ENCODE measurements at places on chromosomes 6 and 20.
A peak's percentile ranks its signal among the peaks of the same experiment; 100 is the strongest.

DNA sequence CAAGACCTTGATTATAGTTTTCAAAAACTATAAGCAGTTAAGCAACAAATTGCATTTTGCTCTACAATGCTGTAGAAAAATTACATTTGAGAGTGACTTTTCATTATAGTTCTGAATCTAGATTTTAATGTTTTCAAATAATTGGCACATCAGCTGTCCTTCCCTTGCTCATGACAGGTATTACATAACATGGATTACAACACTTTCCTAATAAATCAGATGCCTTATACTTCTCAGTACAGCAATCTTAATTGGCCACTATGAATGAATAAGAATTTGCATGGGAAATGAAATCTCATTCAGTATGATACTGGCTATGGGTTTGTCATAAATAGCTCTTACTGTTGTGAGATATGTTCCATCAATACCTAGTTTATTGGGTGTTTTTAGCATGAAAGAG is 29.9 kb downstream of the HSF2 start:
- H3K27me3 ChIP-seq, result no peaks in the 10 kb centered on the region
- no peak overlapping the region for H3K27ac ChIP-seq
- DNase-seq, result no peak
- no peaks in the 10 kb centered on the region for H3K4me1 ChIP-seq
- H3K4me3 ChIP-seq, result no peak overlapping the region

DNA sequence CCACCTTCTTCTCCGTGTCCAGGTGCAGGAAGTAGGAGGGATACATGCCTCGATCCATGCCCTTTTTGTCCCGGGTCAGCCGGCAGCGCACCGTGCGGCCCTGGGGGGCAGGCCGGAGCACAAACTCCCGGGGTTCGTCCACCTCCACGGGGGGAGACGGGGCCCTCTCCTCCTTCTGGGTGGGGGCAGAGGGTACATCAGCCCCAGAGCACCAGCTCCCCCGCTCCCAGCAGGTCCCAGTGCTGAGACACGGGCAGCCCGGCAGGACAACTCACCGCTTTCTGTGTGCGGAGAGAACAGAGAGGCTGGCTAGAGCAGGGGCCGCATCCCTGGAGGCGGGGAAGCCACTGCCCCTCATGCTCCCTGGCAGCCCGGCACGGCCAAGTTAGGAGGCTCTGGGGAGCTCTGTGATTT is 6.7 kb downstream of the TULP1 start:
- H3K4me3 ChIP-seq, result no peak overlapping the region
- no peaks in the 10 kb centered on the region for H3K27me3 ChIP-seq
- no peak overlapping the region for H3K27ac ChIP-seq
- DNase-seq, result no peak

DNA sequence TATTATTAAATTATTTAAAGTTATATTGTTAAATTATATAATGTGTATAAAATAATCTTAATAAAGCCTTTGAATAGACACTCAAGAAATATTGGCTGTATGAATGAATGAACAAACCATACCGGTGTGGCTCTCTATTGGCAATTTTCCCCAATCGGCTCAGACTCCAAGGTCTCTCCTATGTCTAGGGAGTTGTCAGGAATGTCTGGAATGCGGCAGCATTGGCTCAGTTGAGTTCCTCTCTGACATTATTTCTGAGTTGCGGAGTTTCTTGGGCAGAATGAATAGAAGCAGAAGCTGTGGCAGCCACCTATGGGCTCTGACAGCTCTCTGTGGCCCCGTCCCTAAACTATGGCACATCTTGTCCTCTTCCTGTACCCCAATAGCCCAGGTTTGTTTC is 111.0 kb downstream of the SOBP start:
- H3K4me3 ChIP-seq, result no peak overlapping the region
- no peak for DNase-seq
- H3K27ac ChIP-seq, result no peak overlapping the region
- no peaks in the 10 kb centered on the region for H3K27me3 ChIP-seq

DNA sequence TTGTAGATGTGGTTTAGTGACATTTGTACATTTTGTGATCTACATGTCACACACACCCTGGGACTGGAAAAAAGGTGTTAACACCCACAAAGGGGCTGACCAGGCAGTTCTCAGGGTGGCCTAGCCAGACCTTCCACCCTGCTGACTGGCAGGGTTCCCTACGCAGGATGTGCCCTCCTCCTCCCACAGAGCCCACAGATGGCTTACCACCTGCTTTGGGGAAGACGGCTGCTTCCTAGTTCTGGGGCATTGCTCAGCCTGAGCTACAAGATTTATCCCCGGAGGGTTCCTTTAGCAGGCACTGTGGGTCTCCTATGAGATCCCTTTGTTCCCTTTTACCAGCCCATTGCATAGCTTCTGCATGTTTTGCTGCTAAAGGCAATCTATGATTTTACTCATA is 35.1 kb downstream of the SNAP25 start:
- no peaks in the 10 kb centered on the region for H3K27me3 ChIP-seq
- no peaks in the 10 kb centered on the region for H3K4me1 ChIP-seq
- no peak overlapping the region for H3K27ac ChIP-seq
- H3K36me3 ChIP-seq, result no peaks in the 10 kb centered on the region

- DNase-seq, result no peak
- no peak overlapping the region for H3K27ac ChIP-seq
- no peaks in the 10 kb centered on the region for H3K27me3 ChIP-seq
- H3K4me3 ChIP-seq, result no peak overlapping the region
- no peaks in the 10 kb centered on the region for H3K4me1 ChIP-seq
- H3K36me3 ChIP-seq, result no peaks in the 10 kb centered on the region
Observed at GRCh38 chr6:33985947-33986346, 159.9 kb downstream of the GRM4 start.

- H3K4me3 ChIP-seq, result no peak overlapping the region
- peaks cover 3% of the 10 kb centered on the region for H3K27me3 ChIP-seq
- H3K4me1 ChIP-seq, result no peaks in the 10 kb centered on the region
- DNase-seq, result no peak
- no peaks in the 10 kb centered on the region for H3K36me3 ChIP-seq
Observed at GRCh38 chr6:81556551-81556950, 195.9 kb downstream of the TENT5A start.

- no peaks in the 10 kb centered on the region for H3K27me3 ChIP-seq
- DNase-seq, result peak; percentile 89
- no peak overlapping the region for H3K4me3 ChIP-seq
- no peaks in the 10 kb centered on the region for H3K4me1 ChIP-seq
- peaks cover 8% of the 10 kb centered on the region for H3K36me3 ChIP-seq
Observed at GRCh38 chr20:36199345-36200257, 36.7 kb upstream of the AAR2 start.

DNA sequence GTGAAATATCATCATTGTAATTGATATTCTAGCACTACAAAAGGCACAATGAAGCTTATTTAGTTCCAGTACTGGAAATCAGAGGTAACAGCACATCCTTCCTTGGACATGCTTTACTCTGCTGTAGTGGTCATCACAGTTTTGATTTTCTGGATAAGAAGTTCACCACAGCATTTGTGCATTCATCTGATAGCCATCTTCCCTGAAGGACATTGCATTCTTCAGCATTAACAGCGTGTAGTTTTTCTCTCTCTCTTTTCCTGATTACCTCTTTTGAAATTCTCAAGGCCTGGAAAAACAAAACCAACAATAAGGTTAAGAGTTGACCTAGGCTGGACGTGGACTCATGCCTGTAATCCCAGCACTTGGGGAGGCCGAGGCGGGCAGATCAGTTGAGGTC is 19.6 kb downstream of the ECI2 start:
- H3K4me1 ChIP-seq, result no peaks in the 10 kb centered on the region
- H3K27ac ChIP-seq, result no peak overlapping the region
- DNase-seq, result no peak
- H3K36me3 ChIP-seq, result peaks cover 36% of the 10 kb centered on the region
- H3K27me3 ChIP-seq, result no peaks in the 10 kb centered on the region

DNA sequence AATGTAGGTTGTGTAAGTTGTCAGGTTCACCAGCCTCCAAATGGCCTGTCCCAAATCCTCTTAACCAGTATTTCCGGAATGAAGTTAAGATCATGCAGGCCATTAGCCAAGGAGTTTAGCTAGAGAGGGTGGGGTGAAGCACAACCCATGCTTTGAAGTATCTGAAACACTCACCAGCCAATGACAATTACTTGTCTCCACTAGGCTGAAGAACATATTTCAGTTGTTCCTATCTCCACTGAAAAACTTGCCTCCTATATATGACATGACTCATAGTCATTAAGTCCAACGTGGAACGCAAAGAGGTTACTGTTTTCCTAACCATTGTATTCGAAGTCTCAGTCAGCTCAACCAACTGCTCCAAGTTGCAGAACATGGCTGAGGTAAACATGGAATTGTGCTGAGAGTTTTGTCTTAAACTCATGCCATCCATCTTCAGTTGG is 37.4 kb upstream of the TNFAIP3 start:
- DNase-seq, result no peak
- no peak overlapping the region for H3K4me3 ChIP-seq
- H3K27me3 ChIP-seq, result no peaks in the 10 kb centered on the region
- no peak overlapping the region for H3K27ac ChIP-seq
- H3K36me3 ChIP-seq, result no peaks in the 10 kb centered on the region
- H3K4me1 ChIP-seq, result no peaks in the 10 kb centered on the region

- H3K36me3 ChIP-seq, result no peaks in the 10 kb centered on the region
- no peak for DNase-seq
- H3K4me1 ChIP-seq, result no peaks in the 10 kb centered on the region
- no peak overlapping the region for H3K27ac ChIP-seq
- H3K27me3 ChIP-seq, result no peaks in the 10 kb centered on the region
Observed at GRCh38 chr6:128400875-128401274, 119.5 kb downstream of the PTPRK start.

GRCh38 chr20:52843425-52843824 is 128.7 kb upstream of the TSHZ2 start:
- H3K27ac ChIP-seq, result no peak overlapping the region
- no peaks in the 10 kb centered on the region for H3K36me3 ChIP-seq
- no peaks in the 10 kb centered on the region for H3K4me1 ChIP-seq
- no peaks in the 10 kb centered on the region for H3K27me3 ChIP-seq
- no peak overlapping the region for H3K4me3 ChIP-seq

GRCh38 chr20:53148771-53149147 is 176.6 kb downstream of the TSHZ2 start:
- no peaks in the 10 kb centered on the region for H3K4me1 ChIP-seq
- no peaks in the 10 kb centered on the region for H3K27me3 ChIP-seq
- H3K27ac ChIP-seq, result no peak overlapping the region
- H3K36me3 ChIP-seq, result no peaks in the 10 kb centered on the region

DNA sequence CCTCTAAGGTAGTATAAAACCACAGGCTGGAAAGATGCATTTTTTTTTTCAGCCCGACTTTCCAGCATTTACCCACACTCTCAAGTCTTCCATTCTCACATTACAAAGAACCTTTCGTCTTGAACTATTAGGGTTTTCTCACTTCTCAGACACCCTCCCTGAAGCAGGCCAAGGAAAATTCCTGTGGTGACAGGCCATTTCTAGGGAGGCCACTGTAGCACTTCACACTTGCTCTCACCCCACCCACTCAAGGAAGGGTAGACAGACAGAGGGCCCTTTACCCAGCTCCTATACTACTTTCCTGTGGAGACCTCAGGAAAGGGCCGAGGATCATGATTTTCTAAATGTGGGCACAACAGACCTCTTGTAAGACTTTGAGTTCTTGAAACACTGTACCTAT is 27.7 kb downstream of the KCNS1 start:
- no peak overlapping the region for H3K27ac ChIP-seq
- DNase-seq, result no peak
- no peaks in the 10 kb centered on the region for H3K36me3 ChIP-seq
- H3K4me1 ChIP-seq, result no peaks in the 10 kb centered on the region
- H3K27me3 ChIP-seq, result no peaks in the 10 kb centered on the region

DNA sequence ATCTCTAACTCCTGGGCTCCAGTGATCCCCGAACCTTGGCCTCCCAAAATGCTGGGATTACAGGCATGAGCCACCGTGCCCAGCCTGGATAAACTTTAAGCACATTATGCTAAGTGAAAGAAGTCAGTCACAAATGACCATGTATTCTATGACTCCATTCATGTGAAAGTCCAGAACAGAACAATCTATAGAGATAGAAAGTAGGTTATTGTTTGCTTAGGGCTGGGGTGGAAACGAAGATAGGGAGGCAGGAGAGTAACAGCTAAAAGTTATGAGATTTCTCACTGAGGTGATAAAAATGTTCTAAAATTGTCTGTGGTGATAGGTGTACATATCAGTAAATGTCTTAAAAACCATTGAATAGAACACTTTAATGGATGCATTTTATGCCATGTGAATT is 40.9 kb upstream of the CITED2 start:
- no peaks in the 10 kb centered on the region for H3K4me1 ChIP-seq
- H3K4me3 ChIP-seq, result no peak overlapping the region
- H3K27ac ChIP-seq, result no peak overlapping the region
- no peak for DNase-seq
